Astrocyte of the hippocampus (primary cell): ENCODE measurements at places on chromosomes 16 and 17.

- no peak for DNase-seq
These were observed 35.1 kb upstream of the GSE1 start for GRCh38 chr16:85577899-85578598.

GRCh38 chr16:1371054-1371978, 19.6 kb downstream of the GNPTG start:
- DNase-seq: no peak

GRCh38 chr16:1333854-1334700, 632 bp downstream of the BAIAP3 start:
- no peak for DNase-seq

GRCh38 chr17:36885153-36885735, 52.0 kb upstream of the LHX1 start:
- no peak for DNase-seq
